SIG-M5 (cell line): ENCODE measurements at places on chromosomes 6 and 20.
A peak's percentile ranks its signal among the peaks of the same experiment; 100 is the strongest.

DNA sequence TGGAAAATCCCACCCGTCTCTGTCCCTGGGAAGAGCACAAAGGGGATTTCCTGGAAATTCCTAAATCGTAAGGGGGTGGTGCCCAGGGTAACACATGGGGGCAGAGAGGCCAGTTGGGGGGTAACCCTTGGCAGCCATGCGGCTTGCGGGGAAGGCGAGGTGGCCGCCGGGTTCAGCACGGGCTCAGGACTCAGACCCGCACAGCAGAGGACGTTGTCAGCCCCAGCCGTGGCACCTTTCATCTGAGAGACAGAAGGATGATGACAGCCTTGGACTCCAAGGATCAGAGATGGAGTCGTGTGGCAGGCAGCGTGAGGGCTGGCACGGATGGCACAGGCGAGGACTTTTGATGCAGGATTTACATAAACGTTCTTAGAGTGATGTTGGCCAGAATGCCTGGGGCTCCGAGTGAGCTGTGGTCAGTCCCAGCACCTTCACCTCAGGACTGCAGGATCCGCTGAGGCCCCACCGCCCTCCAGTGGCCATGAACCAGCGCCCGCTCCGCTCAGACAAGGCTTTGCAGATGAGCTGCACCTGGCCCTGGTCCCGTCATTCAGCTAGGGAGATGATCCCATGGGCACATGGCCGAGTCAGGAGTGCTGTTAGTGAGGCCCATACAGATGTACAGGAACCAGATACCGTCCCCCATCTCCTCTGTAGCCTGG, 190.3 kb downstream of the TAF4 start:
- DNase-seq = no peak

GRCh38 chr6:135013211-135013610, 41.4 kb downstream of the HBS1L start:
- DNase-seq = no peak

- no peak for DNase-seq
These were observed 420.9 kb downstream of the GJA1 start for GRCh38 chr6:121856296-121856695.

GRCh38 chr6:150910561-150910960, 45.1 kb downstream of the MTHFD1L start:
- DNase-seq = no peak

GRCh38 chr6:96803106-96803481, 34.2 kb downstream of the GPR63 start:
- DNase-seq = no peak

DNA sequence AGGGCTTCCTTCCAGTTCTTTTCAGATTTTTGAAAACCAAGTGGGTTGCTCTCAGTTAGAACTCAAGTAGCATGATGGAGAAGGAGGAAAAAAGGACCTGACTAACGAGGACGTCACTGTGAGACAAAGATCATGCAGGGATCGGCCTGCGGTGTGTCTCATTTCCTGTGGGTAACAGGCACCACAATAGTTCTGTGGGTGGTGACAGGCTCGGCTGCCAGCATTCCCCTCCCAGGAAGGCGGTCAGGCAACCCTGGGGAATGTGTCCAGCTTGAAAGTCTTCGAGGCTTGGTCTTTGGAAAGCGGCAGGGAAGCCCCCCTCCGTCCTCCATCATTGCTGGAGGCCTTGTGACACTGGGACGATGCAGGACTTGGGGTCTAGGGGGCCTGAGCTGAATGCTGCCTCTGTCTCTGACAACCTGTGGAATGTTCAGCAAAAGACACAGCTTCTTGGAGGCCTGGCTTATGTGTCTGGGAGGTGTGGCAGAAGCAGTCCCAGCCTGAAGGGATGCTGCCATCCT, 121.0 kb downstream of the BCAS1 start:
- DNase-seq = no peak

DNA sequence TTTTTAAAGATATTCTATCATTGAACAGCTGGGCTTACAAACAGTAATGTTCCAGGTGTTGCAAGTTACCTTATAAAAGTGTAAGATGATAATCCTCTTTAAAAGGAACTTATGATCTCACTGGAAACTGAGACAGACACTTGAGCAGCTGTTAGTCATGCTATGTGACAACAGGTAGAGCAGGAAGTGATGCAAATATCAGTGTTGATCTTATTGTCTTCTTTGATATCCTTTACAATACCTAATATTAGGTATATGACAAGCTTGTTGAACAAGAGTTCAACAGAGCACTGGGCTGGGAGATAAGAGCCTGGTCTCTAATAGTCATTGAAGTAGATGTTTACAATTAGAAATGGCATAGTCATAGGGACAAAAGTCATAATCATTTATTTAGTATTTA, 150.0 kb downstream of the UBE3D start:
- DNase-seq = no peak

GRCh38 chr20:62288535-62289105, 14.2 kb upstream of the ADRM1 start:
- no peak for DNase-seq

DNA sequence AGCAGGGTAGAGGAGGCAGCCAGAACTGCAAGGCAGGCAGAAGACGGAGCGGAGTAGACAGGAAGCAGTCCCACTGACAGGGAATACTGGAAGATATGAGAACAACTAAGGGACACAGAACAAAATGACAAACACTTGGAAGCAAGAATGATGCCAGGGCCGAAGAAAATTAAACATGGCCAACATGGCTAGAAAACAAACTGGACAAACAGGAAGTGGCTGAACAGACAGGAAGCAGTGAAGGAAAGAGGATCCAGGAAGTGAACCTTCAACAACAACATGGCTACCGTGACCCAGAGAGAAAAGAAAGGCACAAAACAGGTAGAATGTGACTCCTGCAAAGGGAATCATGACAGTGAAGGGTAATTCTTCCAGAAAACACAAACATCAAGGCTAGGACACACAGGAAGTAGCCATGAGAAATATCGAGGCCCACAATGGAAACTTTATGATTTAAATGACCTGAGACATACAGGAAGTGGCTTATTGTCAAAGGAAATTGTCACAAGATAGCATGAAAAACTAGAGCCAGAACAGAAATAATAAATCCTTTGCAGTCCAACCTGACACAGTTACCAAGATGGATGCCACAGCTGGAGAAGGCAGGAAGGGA, 9.1 kb downstream of the COL11A2 start:
- DNase-seq = no peak

DNA sequence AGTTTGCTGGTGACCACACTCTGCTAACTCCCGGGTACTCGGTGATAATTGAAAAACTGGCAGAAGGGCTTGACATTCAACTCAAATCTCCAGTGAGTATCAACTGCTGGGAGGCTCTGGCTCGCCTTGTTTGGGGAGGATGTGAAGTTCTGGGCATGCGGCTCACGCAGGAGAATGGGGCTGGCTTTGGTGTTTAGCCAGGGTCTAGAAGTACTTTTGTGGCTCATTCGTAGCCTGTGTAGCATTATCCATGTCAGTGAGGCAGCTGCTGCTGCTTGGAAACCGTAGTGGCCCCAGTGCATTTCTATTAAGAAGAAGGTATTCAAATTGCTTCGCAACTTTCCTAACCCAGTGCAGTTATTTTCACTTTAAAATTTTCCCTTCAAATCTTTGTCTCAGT, 52.2 kb downstream of the KDM1B start:
- no peak for DNase-seq

DNA sequence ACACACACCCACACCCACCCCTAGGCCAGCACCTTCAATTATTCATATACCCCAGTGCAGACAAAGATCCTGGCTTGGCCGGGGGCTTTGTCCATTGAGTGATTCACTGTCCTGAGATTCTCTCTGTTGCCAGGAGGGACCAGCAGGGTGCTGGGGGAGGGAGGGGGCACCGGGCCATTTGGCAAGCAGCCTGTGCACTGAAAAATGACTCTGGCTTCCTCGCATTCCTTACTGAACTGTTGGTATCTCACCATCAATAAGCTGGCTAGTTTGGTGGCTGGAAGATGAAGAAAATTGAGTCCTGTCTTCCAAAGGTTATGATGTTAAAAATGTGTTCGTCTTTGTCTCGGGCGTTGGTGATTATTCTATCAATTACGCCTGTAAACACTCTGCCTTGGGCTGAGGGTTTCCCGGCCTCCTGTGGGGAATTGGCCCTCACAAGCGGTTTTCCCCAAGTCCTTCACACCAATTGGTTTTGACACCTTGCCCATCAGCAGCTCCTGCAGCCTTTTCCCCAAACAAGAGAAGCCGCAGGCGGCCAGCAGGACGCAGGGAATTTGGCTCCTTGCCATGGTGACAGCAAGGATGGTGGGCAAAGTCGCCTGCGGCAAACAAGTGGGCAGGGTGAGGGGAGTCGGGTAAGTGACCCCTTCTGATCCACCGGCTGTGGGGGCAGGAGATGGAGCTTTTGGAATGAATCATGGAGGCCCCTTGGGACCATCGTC, 4.9 kb downstream of the VSTM2L start:
- no peak for DNase-seq

GRCh38 chr6:111609827-111610526, 4.3 kb upstream of the TRAF3IP2 start:
- no peak for DNase-seq

DNA sequence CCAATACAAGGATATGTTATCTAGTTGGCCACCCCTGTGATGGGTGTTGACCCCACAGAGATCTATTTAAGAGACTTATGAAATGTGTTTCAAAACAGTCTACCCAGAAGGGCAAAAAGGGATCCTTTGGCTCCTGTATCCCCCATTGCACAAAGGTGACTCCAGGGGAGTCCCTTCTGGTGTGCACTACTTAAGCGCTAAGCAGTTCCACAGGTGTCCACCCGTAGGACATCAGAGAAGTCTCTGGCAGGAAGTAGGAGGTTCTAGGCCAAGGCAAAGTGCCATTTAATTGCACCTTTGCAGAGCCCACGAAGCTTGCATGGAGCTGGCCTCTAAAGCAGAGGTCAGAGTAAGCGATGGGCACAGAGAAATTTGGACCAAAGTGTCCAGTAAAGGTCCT, 147.7 kb downstream of the MRPL14 start:
- no peak for DNase-seq

DNA sequence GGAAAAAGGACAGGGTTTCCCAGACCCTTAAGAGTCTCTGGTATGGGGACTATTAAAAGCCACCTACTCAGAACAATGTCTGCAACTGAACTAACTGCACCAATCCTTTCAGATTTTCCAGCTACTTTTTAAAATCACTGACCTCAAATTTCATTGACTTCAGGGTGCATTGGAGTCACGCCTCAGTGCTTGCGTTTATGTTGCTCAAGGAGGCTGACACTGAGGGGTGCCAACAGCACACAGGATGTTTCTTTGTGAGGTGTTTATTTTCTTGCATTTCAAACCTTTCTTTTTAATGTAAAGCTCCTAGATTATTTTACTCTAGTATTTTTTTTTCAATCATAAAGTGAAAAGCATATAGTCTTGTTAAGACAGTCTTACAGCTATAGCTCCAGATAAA, 402.0 kb upstream of the SLC35B3 start:
- no peak for DNase-seq

DNA sequence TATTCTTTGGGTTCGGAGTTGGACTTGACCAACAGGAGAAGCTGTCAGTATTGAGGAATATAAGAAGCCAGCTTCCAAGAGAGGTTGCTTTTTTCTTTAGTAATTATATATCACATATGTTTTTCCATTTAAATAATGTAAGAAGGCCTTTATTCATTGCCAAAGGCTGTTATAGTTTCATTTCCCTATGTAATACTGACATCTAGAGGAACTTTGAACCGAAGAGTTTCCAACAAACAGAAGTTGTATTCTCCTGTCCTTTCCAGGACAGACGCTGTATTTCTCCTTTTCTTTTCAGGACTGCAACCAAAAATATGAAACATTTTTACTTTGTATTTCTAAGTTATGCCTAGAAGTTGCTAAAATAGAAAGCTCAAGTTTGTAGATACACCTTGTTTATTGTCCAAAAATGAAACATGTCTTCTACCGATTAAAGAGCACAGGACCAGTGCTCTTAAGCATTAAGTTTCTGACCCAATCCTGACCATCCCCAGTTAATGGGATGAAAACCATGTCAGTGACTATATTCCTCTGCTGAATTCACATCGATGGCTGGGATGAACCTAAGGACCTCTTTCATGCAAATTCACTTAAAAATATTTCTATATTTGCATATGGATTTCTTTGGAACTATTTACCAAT, 55.1 kb downstream of the MYLK4 start:
- DNase-seq = no peak

DNA sequence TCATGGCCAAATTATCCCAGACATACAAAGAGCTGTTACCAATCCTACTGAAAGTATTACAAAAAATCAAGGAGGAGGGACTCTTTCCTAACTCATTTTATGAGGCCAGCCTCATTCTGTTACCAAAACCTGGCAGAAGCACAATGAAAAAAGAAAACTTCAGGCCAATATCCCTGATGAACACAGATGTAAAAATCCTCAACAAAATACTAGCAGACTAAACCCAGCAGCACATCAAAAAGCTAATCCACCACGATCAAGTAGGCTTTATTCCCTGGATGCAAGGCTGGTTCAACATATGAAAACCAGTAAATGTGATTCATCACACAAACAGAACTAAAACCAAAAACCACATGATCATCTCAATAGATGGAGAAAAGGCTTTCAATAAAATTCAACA, 109.2 kb downstream of the C6orf118 start:
- no peak for DNase-seq

- no peak for DNase-seq
These were observed 503.1 kb downstream of the PREX1 start for GRCh38 chr20:48324744-48325143.

DNA sequence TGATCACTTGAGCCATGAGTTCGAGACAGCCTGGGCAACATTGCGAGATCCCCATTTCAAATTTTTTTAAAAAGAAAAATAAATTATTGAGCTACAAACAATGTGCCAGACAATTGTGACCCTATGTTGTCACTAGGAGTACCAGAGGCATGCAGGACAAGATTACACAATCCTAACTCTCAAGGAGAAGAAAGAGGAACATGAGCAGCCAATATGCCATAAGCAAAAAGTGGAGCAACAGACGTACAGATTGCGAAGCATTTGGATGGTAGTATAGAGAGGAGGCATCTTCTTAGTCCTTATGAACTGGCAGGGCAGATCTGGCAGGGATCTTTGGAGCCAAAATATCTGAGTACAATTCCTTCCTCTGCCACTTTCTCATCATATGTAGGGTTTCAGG, 156.4 kb downstream of the OR2B2 start:
- peak; percentile 87 for DNase-seq

DNA sequence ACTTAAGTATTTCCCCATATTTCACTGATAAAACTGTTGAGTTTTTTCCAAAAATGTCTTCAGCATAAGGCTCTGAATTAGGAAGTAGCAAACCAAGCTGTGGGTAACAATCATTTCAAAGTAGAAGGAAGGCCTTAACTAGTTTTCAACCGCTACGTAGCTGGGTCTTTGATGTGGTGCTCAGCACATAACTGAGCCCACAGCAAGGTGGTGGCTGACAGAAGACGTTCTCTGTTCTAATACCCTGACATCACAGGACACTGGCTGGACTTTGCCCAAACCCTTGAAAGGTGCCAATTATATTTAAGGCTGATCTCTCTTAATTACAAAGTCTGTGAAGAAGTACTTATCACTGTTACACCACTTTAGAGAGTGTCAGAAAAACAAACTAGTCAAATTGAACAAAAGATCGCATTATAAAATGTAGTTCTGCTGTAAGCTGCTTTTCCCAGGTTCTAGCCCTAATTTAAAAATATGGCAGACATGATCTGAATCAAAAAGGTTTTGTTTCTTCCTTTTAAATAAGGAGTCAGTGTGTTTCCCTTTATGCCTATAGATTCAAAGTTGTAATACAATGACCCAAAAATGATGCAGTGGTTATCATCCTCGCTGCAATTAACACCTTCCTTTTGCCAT, 26.7 kb downstream of the MAN1A1 start:
- no peak for DNase-seq

GRCh38 chr6:158338311-158339112, 26.2 kb downstream of the TULP4 start:
- DNase-seq = no peak

- no peak for DNase-seq
These were observed 380.1 kb upstream of the SULF2 start for GRCh38 chr20:48165401-48165685.
